ENCODE measurements at places on chromosomes 3 and 15.

DNA sequence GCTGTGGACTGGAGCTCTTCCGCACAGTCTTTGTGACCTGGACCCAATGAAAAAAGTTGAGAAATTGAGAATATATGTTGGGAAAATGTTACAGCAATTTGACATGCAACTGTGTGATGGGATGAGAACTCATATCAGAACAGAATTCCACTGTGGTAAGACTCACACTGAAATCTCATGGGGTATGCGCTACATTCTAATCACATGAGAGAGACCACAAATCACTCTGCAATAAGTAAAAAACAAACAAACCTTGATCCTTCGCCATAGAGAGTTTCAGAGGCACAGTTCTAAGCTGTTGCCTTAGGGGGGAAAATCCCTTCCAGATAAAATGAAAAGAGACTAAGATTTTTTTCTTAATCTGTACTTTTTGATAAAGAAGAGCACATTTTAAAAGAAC is 37.3 kb downstream of the LMCD1 start:
- no peak for DNase-seq

GRCh38 chr3:147875498-147875897 is 466.3 kb downstream of the ZIC1 start:
- DNase-seq = no peak

- DNase-seq = no peak
Observed at GRCh38 chr3:32818970-32819511, 1.2 kb downstream of the TRIM71 start.

DNA sequence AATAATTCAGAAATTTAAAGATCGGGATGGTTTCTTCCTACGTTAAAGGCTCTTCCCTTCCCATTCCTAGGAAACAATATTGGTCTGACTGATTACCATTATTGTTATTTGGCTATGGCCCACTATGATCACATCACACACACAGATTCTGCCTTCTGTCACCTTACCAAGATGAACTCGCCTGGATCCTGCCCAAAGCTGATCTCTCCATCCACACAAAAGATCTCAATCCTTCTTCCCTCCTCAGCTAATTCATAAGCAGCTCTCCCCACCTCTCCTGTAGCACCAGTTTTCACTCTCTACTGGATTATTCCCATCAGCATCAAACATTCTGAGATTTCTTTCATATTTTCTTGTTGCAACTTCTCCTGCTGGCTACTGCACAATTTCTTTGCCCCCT is 25.0 kb downstream of the PLCL2 start:
- DNase-seq = no peak

- no peak for DNase-seq
Observed at GRCh38 chr3:181541414-181541813, 170.3 kb upstream of the SOX2 start.

DNA sequence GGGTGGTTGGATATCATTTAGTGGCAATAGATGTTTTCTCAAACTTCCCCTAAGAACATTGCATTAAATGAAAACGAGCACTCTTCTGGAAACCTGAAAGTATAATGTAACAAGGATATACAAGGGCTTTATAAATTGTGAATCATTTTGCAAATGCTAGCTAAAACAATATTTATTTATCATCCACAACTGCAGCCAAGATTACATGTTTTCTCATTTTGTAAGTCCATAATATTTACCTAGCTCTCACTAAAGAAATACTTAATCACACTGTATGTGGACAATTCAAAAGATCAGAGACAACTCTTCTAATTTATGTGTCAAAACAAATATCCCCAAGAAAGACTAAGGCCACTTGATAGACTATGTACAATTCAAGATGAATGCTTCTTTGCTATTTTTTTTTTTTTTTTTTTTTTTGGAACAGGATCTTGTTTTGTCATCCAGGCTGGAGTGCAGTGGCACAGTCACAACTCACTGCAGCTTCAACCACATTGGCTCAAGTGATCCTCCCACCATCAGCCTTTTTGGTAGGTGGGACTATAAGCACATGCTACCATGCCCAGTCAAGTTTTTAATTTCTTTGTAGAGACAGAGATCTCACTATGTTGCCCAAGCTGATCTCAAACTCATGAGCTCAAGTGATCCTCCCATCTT is 427.7 kb upstream of the THBS1 start:
- DNase-seq = no peak

- no peak for DNase-seq
Observed at GRCh38 chr3:106204160-106204868, 335.5 kb upstream of the CBLB start.

DNA sequence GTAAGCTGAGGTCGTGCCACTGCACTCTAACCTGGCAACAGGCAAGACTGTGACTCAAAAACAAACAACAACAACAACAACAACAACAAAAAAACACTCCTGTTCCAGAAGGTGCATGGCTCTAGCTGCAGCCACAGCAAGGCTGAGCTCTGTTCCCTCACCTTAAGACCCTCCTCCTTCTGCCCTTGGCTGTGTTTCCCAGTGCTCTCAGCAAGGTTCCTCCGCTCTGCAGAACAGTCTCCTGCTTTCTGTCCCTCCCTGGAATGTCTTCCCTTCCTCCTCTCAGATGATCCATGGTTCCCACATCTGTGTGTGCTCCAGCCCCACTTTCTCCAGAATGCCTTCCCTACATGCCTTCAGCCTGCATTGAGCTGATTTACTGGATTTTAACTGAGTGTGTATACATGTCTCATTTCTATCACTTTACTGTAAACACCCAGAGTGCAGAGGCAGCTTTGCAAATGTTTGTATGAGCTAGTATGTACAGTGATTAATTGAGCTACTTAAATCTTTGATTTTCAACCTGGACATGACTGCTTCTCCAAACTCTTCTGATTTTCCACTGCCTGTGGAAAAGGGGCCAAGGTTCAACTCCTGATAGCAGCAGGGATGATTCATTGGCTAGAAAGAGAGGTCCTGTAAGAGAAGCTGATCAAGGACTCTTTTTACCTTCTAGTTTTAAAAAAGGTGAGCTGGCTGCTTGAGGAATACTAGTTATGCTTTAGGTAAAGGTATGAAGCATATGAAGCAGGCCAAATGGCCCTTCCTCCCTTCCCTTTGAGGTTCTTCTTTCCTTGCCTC is 14.7 kb downstream of the ANKUB1 start:
- no peak for DNase-seq

GRCh38 chr3:21163956-21164355 is 587.1 kb downstream of the ZNF385D start:
- DNase-seq = no peak

DNA sequence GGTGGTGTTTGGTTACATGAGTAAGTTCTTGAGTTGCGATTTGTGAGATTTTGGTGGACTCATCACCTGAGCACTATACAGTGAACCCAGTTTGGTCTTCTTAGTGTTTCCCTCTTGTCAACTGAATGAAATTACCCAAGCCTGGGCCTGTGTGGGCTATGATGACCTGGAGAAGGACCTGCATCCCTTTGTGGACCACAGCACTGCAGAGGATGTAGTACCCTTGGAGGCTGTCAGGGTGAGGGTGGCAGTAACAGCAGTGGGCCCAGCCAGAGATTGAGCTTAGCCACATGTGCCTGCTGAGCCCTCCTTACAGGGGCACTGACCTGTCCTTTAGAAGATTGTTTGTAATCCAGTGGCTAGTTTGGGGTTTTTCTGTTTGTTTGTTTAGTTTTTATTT is 250.1 kb upstream of the TRIM42 start:
- DNase-seq = no peak
